CD4-positive, alpha-beta T cell treated with Interleukin-15 for 4 hours (primary cell): ENCODE measurements at places on chromosomes 6 and 20.

GRCh38 chr6:30508890-30509736, 19.8 kb downstream of the HLA-E start:
- DNase-seq: peak; percentile 70

GRCh38 chr6:77143659-77144447, 319.4 kb downstream of the HTR1B start:
- no peak for DNase-seq

DNA sequence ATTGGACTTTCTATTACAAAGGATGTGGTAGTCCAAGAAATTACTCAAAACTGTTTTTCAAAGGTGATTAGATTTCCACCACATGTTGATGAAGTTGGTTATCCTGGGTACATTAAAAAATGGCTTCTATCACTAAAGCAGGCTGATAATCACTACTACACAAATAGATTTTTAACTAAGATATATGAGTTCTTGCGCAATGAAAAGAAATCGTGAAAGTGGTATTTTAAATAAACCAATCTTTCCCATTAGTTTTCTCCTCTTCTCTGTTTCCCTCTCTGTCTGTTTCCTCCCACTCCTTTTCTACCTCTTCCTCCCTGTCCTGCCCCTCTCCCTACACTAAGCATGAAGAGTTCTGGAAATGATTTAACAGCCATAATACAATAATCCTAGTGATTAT, 487.9 kb upstream of the CITED2 start:
- DNase-seq: no peak

DNA sequence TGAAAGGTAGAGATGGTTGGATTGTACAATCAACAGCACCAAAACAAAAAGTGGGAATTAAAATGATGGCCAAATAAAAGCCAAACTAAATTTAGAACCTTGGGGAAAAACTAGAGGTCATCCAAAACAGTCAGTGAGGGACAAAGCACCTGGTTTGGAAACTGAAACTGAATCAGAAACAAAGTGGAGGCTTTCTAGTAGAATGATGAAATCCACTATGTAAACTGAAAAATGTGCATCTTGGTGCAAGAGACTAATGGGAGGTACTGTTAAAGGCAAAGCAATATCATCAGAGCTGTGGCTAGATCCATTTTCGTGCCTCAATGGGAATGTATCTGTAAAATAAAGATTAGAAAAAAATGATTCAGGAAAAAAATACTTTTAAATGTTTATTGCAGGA, 380.0 kb upstream of the GJE1 start:
- no peak for DNase-seq

- peak; percentile 59 for DNase-seq
Measured at GRCh38 chr6:29708432-29709179, 14.6 kb upstream of the HLA-F start.

DNA sequence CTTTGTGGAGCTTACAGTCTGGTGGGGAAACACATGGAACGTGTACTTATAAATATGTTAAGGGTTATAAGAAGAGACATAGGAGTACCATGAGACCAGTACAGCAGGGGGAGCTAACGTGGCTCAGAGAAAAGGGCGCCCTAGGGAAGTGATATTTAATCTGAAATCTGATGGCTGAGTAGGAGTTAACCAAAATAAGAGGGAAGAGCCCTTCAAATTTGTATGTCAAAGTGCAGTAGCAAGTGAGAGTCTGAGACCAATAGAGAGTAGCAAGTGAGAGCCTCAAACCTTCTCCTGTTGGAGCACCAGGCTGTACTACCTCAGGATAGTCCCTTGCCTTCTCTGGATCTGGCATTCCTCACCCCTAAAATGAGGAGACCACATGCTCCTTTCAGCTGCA, 6.1 kb upstream of the PKIG start:
- DNase-seq: no peak

DNA sequence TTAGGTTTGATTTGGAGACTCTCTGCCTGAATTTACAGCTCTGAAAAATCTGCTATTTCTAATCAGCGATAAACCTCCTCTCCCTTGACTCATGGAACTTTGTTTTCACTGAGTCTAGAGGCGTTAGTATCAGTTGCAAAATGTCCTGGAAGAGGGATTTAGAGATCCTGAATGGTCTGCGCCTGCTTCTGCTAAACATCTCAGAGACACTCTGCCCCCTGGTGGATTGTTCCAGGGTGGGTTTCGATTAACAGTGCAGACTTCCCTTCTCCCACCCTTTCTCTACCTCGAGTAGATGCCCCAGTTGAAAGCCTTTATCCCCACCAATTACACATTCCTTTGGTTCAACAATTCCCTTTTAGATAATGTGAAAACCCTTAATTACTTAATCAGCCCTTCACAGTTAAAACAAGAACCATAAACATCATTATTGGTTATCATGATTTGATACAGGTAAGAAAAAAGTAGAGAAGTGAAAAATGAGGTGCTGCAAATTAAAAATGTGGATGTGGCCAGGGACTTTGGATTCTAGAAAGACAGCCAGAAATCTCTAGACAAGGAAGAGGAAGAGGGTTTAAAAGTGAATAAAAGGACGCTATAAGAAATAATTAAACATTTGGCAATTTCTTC, 5.5 kb downstream of the HTR1B start:
- peak; percentile 14 for DNase-seq

GRCh38 chr6:154484942-154485341, 25.5 kb downstream of the CNKSR3 start:
- no peak for DNase-seq

DNA sequence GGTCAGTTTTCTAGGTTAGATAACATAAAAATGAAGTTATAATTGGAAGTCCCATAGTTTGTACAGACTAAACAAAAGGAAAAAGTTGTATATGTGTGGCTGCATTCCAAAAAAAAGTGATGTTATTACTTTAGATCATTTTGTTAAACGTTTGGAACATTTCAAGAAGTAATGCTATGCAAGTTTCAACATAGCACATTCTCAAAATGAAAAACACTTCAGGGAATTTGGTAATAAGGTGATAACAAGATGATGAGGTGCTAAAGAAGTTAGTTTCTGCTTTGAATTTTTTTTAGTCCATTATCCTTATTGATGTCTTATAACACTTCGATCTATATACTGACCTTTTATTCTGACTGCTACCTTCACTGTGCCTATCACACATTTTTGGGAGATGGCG, 250.7 kb downstream of the PHF3 start:
- no peak for DNase-seq

GRCh38 chr6:8069151-8069550, 5.0 kb upstream of the BLOC1S5 start:
- DNase-seq: no peak

DNA sequence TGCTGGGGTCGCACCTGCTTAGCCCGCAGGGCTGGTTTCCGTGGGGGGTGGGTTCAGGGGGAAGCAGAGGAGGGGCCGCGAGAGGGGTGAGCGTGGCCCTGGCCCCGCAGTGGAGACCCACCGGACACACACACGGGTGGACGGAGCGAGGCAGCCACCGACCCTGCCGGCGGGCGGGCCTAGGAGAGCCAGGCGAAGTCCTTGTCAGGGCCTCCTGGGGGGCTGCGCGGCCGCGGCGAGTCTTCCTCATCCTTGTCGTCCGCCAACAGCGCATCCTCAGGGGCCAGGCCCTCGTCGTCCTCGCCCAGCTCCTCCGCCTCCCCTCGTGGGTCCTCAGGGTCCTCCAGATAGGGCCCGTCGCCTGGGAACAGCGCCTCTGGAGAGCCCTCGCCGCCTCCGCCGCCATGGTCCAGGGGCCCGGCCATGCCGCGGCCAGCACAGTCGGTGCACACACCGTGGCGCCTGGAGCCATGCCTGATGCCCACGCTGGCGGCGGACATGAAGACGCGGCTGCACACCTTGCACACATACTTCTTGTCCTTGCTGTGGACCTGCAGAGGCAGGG, 7.3 kb downstream of the SLC2A4RG start:
- DNase-seq: no peak

DNA sequence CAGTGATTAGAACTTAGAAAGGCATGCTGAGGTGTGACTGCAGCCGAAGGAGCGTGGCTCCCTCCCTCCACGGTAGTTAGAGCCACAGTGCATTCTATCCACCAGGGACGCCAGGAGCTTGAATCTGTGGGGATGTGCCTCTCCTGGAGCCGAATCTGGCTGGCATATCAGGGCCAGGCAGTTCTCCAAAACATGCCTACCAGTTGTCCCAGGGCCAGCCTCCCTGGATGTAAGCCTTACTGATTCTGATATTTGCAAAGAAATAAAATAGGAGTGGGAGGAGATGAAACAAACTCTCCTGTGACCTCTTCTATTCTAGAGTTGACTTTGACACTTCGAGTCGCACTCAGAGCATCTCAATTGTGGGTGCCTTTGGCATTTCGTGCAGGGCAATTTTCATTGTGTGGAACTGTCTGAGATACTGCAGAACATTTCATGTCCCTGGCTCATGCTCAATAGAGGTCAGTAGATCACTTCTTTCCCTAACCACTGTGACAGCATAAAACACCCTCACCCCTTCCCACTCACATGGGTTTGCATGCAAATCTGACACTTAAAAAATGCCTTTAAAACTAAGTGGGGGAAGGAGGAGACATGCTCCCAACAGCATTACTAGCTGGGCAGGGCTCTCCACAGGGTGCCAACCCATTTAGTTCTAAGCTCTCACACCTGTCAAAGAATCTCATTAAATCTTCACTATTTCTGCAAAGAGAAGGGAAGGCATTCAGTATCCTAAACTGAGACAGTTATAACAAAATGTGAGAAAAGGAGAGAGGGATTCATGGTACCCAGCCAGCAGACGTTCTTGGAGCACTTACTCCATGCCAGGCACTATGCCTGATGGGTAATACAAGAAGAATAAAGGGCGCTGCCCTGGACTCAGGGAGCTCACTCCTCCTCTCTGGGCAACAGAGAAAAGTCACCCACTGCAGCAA, 378.9 kb downstream of the PREX1 start:
- no peak for DNase-seq

DNA sequence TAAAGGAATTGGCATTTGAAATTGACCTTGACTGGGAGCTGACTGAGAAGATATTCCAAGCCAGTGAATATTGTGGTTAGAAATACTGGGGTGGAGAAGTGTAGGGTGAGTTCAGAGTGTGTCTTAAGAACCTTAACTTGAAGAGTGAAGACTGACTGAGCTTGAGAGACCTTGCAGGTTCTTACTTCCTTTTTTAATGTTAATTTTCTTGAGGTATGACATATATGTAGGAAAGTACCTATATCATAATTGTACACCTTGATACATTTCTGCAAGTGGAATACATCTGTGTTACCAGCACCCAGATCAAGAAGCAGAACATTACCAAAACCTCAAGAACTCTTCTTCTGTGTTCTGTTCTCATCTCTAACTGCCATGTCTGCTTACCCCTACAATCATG, 11.0 kb downstream of the DHX35 start:
- DNase-seq: no peak

DNA sequence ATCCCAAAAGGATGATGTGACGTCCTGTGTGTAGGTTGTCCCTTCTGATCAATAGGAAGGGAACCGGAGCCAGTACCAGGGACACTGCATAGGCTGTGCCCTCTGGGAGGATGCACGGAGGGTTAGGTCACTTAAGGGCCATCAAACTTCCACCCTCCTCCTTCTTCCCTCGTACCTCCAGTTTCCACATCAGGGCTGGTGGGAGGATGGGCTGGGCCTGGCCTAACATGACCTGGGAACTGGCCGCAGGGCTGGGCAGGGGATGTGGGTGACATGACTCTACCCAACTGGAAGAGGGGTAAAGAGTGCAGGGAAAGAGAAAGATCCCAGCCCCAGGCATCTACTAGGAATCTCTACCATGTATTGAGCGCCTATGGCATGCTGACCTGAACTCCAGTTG, 46.2 kb upstream of the MDGA1 start:
- no peak for DNase-seq

DNA sequence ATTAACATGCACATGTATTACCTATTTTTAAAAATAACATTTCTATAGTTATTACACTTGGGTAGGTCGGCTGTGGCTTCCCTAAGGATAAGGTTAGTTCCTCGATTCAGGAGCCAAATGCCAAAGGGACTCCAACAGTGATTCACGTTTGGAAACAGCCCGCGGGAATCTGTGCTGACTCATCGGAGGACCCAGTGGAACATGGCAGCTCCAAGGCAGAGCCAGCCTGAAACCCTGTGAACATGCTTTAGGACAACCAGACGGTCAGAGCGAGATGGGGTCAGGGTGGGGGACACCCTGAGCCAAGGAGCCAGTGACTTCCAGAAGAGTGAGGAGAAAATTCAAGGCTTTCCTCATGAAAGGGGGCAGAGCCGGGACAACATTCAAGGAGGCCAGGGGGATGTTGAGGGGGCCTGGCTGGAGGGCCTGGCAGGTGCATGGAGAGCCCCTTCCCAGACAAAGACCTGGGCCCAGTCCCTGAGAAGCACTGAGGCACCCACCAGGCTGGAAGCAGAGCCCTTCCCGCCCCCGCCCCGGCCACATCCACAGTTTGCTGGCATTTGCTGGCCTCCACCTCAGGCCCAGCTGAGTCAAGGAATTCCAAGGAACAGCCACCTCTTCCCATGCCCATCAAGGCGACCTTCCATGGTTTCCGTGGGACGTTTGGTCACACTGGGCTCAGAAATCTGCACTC, 133.2 kb downstream of the SNX5 start:
- no peak for DNase-seq

DNA sequence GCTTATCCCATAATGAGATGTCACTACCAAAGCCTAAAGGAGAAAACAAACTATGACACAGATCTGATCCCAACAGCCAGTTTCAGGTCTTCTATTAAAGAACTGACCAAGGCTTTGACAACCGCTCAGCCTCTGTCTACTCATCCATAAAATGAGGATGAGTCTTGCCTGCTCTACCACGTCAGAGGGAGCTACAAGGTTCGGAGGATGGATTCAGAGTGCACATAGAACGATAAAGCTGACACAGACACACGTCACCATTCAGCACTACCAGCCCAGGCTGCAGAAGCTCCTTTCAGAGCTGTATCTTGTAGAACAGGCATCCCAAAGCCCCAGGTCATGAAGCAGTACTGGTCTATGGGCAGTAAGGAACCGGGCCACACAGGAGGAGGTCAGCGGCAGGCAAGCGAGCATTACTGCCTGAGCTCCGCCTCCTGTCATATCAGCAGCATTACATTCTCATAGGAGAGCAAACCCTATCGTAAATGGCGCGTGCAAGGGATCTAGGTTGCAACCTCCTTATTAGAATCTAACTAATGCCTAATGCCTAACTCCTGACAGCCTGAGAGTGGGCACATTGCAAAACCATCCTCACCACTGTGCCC, 25.1 kb downstream of the KIF16B start:
- no peak for DNase-seq

- no peak for DNase-seq
Measured at GRCh38 chr20:1805816-1806215, 89.4 kb upstream of the SIRPA start.

GRCh38 chr6:41318261-41318653, 17.2 kb upstream of the NCR2 start:
- DNase-seq: no peak
